Endothelial cell (in vitro differentiated cells): ENCODE measurements at places on chromosomes 12 and 14.

GRCh38 chr12:131111446-131111845, 157.7 kb downstream of the ADGRD1 start:
- no peak for DNase-seq

DNA sequence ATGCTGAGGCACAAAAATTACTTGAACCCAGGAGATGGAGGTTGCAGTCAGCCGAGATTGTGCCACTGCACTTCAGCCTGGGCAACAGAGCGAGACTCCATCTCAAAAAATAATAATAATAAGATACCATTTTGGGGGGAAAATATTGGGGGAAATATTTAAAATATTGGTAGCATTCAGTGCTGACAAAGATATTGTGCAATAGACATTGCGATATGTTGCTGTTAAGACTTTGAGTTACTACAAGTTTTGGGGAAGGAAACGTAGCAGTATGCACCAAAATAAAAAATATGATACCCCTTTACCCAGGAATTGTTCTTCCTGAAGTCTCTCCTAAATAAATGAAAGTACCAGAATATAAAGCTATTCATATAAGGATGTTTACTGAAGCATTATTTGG, 37.7 kb upstream of the MYBPC1 start:
- no peak for DNase-seq

GRCh38 chr12:108825201-108825950, 32.0 kb downstream of the SSH1 start:
- DNase-seq, result no peak

GRCh38 chr14:57266065-57266464, 2.6 kb downstream of the EXOC5 start:
- DNase-seq, result no peak

DNA sequence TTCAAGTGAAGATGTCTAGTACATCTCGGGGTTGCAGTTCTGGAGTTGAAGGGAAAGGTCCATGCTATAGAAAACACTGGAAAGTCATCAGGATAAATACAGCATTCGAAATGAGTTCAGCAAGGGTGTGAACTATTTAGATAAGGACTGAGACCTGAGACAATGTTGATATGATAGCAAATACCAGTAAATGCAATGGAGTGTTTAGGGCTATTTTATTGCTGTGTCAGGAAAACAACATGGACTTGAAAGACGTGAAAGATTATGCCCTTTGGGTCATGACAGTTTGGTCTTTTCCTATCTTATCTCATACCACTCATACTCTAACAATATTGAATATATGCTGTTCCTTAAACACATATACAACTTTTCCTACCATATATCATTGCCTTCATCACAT, 1776.2 kb upstream of the SEL1L start:
- no peak for DNase-seq

- DNase-seq, result peak; percentile 8
Observed at GRCh38 chr12:46933947-46934346, 108.2 kb upstream of the SLC38A4 start.

DNA sequence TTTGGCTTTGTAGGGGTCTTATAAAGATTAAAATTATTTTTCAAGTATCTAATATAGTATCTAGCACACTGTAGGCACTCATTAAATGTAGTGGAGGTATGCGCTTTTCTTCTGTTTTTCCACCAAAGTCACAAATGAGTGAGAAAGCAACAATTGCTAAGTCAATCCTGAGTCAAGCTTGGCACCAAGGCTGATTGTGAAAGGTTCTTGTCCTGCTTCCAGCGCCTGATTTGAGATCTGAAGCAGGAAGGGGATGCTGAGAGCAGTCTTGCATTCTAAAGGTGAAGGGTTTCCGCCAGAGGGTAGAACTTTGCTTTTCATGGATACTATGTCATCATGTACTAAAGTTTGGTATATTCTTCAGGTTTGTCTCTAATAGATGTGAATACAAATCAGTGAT, 64.9 kb upstream of the DAAM1 start:
- DNase-seq, result peak; percentile 9

DNA sequence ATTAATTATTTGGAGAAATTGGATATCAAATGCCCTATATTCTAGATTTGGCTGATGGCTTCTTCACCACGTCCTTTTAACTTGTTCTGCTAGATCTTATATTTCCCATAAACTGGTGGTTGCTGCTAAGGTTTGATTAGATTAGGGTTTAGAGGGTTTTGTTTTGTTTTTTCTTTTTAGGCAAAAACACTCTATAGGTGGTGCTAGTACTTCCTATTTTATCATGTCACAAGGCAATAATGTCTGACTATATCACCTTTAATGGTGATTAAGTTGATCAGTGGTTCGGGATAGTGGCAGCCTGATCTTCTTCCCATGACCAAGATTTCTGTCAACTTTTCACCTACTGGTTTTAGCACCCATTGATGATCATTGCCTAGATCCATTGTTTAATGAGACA, 455.1 kb downstream of the RAD51B start:
- no peak for DNase-seq
